A549 treated with Mapracorat at 1 μM for 4 hours (cell line): ENCODE measurements at places on chromosomes 16 and 17. TPM values are rescaled to one million over a fixed set of nuclear protein-coding genes. Genes with fewer than 3 reads are reported as not detected.

The CCL4L2 gene
- total RNA-seq: not detected in 5 replicates

The STXBP4 gene
- total RNA-seq: 4.0 to 5.5 TPM (median 4.3 TPM) in 5 replicates

The PIRT gene
- not detected in 5 replicates for total RNA-seq

The CPHXL2 gene
- not detected in 5 replicates for total RNA-seq

The SPATA32 gene
- total RNA-seq: 0.07 to 0.24 TPM (median 0.19 TPM) in 5 replicates

The BCL7C gene
- 25.8 to 42.7 TPM (median 40.6 TPM) in 5 replicates for total RNA-seq

The GUCY2D gene
- 0.05 to 0.39 TPM (median 0.36 TPM) in 4 of 5 replicates, not detected in the other for total RNA-seq
